Naive thymus-derived CD4-positive, alpha-beta T cell (primary cell): ENCODE measurements at places on chromosomes 6 and 20. TPM values are rescaled to one million over a fixed set of nuclear protein-coding genes. Genes with fewer than 3 reads are reported as not detected.
A peak's percentile ranks its signal among the peaks of the same experiment; 100 is the strongest.

Gene PRPH2
- polyA plus RNA-seq = 0.20 TPM

GRCh38 chr20:4812641-4813075 lies 90.9 kb downstream of the PRND start:
- peak overlapping the region; percentile 98 for H3K27ac ChIP-seq
- no peak for DNase-seq
- H3K4me3 ChIP-seq = peak overlapping the region; percentile 24

- peaks cover 4% of the 10 kb centered on the region for H3K4me1 ChIP-seq
- H3K27me3 ChIP-seq = no peaks in the 10 kb centered on the region
- no peak overlapping the region for H3K27ac ChIP-seq
- DNase-seq = no peak
- H3K4me3 ChIP-seq = no peak overlapping the region
- no peaks in the 10 kb centered on the region for H3K36me3 ChIP-seq
These were observed 8.2 kb downstream of the NCOA7 start for GRCh38 chr6:125798734-125799508.

Gene LSM14B
- polyA plus RNA-seq = 1.9 TPM

Gene KCNK15
- polyA plus RNA-seq = not detected

DNA sequence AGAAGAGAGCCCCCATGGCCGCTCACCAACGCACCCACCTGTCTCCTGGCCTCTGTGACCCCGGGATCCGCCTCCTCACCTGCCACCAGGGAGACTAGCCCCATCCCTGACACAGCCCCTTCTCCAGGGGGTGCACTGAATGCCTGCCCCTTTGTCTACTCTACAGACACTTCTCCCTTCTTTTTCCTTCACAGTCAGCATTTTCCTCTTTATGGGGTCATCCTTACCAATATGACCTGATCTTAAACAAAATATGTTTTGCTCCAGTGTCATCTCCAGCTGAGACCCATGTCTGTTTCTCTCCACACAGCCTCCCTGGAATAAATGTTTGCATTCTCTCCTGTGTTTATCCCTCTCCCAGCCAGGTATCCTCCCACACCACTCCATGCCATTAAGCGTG lies 14.6 kb upstream of the CCR6 start:
- H3K4me1 ChIP-seq = no peaks in the 10 kb centered on the region
- no peak overlapping the region for H3K4me3 ChIP-seq
- no peak overlapping the region for H3K27ac ChIP-seq

DNA sequence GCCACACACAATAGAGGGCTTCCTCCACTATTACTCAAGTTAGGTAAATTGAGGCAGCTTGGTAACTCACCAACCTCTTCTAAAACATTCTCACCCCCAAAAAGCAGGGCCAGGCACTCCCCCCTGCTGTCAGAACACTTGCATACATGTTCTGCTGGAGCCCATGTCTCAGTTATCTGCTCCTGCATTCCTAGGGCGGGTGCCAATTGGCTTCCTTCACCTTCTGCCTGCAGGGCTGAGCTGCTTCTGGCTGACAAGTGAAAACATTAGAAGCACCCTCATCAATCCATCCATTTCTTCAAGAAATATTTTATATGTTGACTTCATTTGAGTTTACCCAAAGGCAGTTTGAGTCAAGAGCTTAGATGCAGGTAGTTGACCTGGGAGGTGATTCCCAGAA lies 4.5 kb upstream of the ENTPD6 start:
- H3K27me3 ChIP-seq = no peaks in the 10 kb centered on the region
- H3K4me3 ChIP-seq = no peak overlapping the region
- no peak for DNase-seq
- H3K36me3 ChIP-seq = no peaks in the 10 kb centered on the region

DNA sequence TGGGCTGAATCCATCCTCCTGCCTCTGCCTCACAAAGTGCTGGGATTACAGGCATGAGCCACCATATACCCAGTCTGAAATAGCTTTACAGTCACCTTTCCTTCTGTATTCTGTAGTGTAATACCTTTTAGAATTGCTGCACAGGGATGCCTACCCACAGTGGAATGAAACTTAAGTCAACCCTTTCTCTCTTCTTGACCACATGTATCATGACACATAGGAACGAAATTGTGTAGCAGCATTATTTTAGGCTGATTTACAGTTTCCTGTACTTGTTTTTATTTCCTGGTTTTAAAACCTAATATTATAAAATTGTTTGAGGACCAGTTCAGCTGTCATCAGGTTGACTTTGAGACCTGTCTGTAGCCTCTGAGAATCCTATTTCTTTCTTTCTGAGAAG lies 297.8 kb downstream of the ZFAND3 start:
- no peak for DNase-seq
- H3K4me1 ChIP-seq = no peaks in the 10 kb centered on the region
- no peak overlapping the region for H3K4me3 ChIP-seq
- H3K27ac ChIP-seq = no peak overlapping the region
- H3K36me3 ChIP-seq = peaks cover 25% of the 10 kb centered on the region
- H3K27me3 ChIP-seq = no peaks in the 10 kb centered on the region

- no peak for DNase-seq
- H3K4me3 ChIP-seq = no peak overlapping the region
- H3K27me3 ChIP-seq = no peaks in the 10 kb centered on the region
- H3K4me1 ChIP-seq = no peaks in the 10 kb centered on the region
- H3K27ac ChIP-seq = no peak overlapping the region
- no peaks in the 10 kb centered on the region for H3K36me3 ChIP-seq
These were observed 465.1 kb upstream of the CHD6 start for GRCh38 chr20:42083280-42083679.

GRCh38 chr6:142925575-142926110 lies 19.3 kb downstream of the HIVEP2 start:
- no peaks in the 10 kb centered on the region for H3K27me3 ChIP-seq
- H3K4me3 ChIP-seq = no peak overlapping the region
- H3K4me1 ChIP-seq = peaks cover 30% of the 10 kb centered on the region
- H3K27ac ChIP-seq = peak overlapping the region; percentile 100

Gene PREX1
- polyA plus RNA-seq = 6.2 TPM

Gene NHSL1
- polyA plus RNA-seq = 0.05 TPM

DNA sequence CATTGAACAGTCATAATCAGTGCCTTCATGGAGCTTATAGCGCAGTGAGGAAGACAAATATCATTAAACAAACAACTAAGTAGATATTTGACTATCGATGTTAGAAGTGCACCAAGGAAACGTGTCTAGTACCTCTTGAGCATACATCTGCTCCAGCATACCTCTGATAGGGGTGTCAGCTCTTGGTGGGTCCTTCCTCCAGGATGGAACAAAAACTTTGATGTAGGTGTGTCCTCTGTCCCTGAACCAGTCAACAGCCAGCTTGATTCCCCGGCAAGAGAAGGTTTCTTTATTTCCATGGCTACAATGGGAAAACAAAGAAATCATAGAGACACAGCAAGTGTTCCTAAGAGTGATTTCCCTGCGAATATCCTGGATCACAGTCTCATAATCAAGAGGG lies 23.1 kb downstream of the ZC3H12D start:
- peaks cover 46% of the 10 kb centered on the region for H3K36me3 ChIP-seq
- H3K27me3 ChIP-seq = no peaks in the 10 kb centered on the region
- DNase-seq = no peak

DNA sequence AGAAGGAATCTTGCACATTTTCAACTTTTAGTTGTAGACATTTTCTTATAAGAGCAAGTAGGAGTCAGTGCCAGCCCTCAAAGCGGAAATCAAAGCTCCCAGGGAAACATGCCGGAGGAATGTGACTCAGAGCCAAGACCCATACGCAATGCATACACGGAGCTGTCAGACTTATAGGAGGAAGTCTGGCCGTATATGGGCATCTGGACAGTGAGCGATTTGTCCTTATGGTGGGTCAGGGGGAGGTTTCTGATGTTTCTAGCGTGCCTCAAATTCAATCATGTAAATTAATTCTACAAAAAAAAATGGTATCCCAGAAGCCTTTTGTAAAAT lies 3.6 kb upstream of the CCN2 start:
- peaks cover 4% of the 10 kb centered on the region for H3K27me3 ChIP-seq
- no peak overlapping the region for H3K27ac ChIP-seq
- no peak overlapping the region for H3K4me3 ChIP-seq
- no peaks in the 10 kb centered on the region for H3K36me3 ChIP-seq
- no peaks in the 10 kb centered on the region for H3K4me1 ChIP-seq

- no peak overlapping the region for H3K4me3 ChIP-seq
- H3K27ac ChIP-seq = no peak overlapping the region
- peak; percentile 72 for DNase-seq
- H3K27me3 ChIP-seq = no peaks in the 10 kb centered on the region
These were observed 101.5 kb upstream of the ISM1 start for GRCh38 chr20:13119583-13119982.

Gene RSPH9
- 0.96 TPM for polyA plus RNA-seq

Gene ZNF334
- not detected for polyA plus RNA-seq

- no peak overlapping the region for H3K4me3 ChIP-seq
- no peak overlapping the region for H3K27ac ChIP-seq
- no peaks in the 10 kb centered on the region for H3K36me3 ChIP-seq
- H3K4me1 ChIP-seq = no peaks in the 10 kb centered on the region
These were observed 43.6 kb upstream of the IYD start for GRCh38 chr6:150325066-150325772.

GRCh38 chr20:45999557-46000261 lies 9.0 kb upstream of the MMP9 start:
- no peaks in the 10 kb centered on the region for H3K27me3 ChIP-seq
- H3K36me3 ChIP-seq = no peaks in the 10 kb centered on the region
- H3K4me1 ChIP-seq = peaks cover 66% of the 10 kb centered on the region
- H3K4me3 ChIP-seq = no peak overlapping the region

DNA sequence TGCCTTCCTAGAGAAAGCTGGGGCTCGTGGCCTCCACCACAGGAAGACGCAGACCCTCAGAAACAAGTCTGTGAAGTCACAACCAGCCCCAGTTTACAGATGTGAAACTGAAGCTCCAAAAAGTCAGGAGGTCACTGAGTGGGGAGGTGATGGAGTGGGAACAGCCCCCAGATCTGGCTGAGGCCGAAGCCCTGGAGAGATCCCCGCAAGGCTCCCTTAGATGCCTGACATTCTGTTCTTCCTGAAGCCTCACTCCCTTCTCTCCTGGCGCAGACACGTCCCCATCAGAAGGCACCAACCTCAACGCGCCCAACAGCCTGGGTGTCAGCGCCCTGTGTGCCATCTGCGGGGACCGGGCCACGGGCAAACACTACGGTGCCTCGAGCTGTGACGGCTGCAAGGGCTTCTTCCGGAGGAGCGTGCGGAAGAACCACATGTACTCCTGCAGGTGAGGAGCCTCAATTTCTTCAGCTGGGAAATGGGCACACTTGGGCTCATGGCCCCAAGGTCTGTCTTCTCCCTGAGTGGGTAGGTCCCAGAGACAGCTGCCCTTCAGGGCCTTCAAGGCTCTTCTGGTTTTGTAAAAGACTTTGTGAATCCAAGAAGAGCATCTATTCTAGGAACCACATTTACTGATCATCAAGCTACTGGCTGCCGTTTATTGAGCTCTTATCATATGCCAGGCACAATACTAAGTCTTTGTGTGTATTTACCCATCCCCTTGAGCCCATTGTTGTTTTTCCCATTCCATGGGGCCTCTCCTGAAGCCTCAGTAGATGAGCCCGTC lies 50.5 kb downstream of the HNF4A start:
- DNase-seq = no peak
- no peaks in the 10 kb centered on the region for H3K4me1 ChIP-seq
- no peak overlapping the region for H3K4me3 ChIP-seq
- no peaks in the 10 kb centered on the region for H3K36me3 ChIP-seq
- H3K27ac ChIP-seq = no peak overlapping the region
- H3K27me3 ChIP-seq = no peaks in the 10 kb centered on the region

DNA sequence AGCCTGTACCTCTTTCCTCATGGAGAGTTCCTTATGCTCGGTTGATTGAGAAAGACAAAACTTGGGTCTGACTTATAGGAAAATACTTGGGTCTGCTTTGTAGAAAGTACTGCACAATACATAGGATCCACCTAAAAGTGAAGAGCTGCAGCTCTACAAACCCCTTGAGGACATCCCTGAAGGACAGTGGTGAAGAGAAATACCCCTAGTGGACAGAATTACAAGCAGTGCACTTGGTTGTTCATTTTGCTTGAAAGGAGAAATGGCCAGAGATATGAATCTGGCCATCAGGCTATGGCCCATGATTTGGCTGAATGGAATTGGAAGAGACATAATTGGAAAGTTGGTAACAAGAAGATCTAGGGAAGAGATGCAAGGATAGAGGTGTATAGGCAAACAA lies 8.3 kb downstream of the CD24 start:
- H3K36me3 ChIP-seq = no peaks in the 10 kb centered on the region
- DNase-seq = no peak
- H3K4me1 ChIP-seq = no peaks in the 10 kb centered on the region
- H3K27ac ChIP-seq = no peak overlapping the region
- H3K4me3 ChIP-seq = no peak overlapping the region
- no peaks in the 10 kb centered on the region for H3K27me3 ChIP-seq

- H3K27ac ChIP-seq = no peak overlapping the region
- no peak overlapping the region for H3K4me3 ChIP-seq
- no peaks in the 10 kb centered on the region for H3K4me1 ChIP-seq
- no peaks in the 10 kb centered on the region for H3K27me3 ChIP-seq
- no peaks in the 10 kb centered on the region for H3K36me3 ChIP-seq
These were observed 114.8 kb downstream of the LRFN2 start for GRCh38 chr6:40472353-40472752.

DNA sequence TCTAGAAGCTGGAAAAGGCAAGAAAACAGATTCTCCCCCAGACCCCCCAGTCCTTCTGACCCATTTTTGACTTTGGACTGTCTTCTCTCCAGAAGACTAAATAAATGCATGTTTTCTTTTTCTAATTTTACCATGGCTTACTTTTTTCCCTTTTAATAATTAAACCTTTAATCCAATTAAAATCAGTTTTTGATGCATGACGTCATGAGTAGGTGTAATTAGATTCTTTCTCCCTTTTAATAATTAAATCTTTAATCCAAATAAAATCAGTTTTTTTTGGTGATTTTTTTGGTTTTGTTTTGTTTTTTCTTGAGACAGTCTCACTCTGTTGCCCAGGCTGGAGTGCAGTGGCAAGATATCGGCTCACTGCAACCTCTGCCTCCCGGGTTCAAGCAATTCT lies 13.2 kb upstream of the NCOA5 start:
- peaks cover 10% of the 10 kb centered on the region for H3K27me3 ChIP-seq
- DNase-seq = no peak
- H3K27ac ChIP-seq = no peak overlapping the region

DNA sequence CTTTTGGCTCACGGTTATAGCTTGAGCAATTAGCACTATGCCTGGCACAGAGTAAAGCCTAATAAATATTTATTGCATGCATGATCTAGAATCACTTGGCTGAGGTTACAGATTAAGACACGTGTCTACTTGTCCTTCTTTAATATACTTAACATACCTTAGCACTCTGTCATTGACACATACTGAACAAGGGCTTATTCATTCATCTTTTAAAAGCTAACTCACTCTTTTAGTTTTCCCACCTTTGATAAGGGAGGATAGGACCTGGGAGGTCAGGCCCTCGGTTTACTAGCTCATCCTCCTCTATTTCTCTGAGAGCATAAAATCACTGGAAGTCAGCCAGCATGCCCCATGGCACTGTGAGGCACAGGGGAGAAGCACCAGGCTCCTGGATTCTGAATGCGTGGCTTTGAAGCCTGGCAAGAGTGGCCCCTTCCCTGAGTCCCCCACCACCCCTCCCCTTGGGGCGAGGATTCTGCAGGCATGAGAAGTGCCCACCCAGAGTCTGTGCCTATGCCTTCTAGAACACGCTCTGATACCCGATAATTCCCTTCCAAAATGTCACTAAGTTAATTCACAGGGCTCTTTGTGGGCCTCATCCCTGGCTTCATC lies 11.2 kb downstream of the ZCCHC3 start:
- DNase-seq = no peak
- no peaks in the 10 kb centered on the region for H3K36me3 ChIP-seq
- no peaks in the 10 kb centered on the region for H3K4me1 ChIP-seq

GRCh38 chr6:2725999-2726567 lies 24.6 kb downstream of the MYLK4 start:
- no peak overlapping the region for H3K4me3 ChIP-seq
- H3K27ac ChIP-seq = no peak overlapping the region
- DNase-seq = no peak

Gene WASF1
- polyA plus RNA-seq = 1.2 TPM

Gene HSD17B8
- polyA plus RNA-seq = 62.6 TPM
